ENCODE measurements at places on chromosomes 7 and 10.

- DNase-seq = no peak
Observed at GRCh38 chr7:27774717-27775328, 34.9 kb downstream of the TAX1BP1 start.

GRCh38 chr10:1536341-1536740 lies 201.0 kb downstream of the ADARB2 start:
- no peak for DNase-seq

DNA sequence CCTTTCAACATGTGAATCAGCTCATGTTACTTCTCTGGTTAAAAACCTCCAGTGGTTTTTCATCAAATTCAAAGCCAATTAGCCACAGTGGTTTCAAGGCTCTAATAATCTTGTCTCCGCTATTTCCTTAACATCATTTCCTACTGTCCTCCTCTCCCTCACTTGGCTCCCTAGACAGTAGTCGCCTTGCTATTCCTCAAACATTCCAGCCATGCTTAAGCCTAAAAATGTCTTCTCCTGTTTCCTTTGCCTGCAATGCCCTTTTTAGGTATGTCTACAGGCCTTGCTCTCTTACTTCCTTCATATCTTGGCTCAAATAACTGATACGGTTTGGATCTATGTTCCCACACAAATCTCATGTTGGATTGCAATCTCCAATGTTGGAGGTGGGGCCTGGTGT lies 779.4 kb upstream of the LRRN3 start:
- DNase-seq = no peak

GRCh38 chr7:9149499-9150082 lies 716.2 kb downstream of the NXPH1 start:
- no peak for DNase-seq

- no peak for DNase-seq
Observed at GRCh38 chr7:121196286-121196685, 132.5 kb upstream of the WNT16 start.

DNA sequence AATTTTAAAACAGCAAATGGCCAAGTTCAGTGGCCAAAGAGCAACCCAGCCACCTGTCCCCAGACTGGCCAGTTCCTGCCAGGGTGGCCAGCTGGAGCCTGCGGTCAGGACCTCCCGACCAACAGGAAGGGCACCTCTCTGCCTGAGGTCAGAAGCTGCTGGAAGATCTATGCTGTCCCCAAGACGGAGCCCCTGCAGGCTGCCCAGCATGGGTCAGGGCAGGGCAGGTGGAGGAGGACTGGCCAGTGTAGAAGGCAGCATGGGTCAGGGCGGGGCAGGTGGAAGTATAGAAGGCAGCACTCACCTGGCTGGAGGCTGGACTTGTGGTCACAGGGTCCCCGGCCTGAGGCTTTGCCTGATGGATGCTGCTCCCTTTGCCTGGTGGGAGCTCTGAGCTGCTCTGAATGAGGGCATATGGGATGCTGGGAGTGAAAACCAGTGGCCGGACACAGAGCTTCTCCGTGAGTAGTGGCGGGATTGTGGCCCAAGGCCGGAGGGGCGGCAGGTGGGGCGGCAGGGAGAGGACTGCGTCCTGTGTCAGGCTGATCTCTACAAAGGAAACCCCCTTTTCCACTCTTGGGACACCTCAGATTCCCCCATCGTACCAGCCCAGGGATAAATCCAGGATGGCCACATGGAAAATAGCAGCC lies 229.2 kb downstream of the TCERG1L start:
- no peak for DNase-seq

GRCh38 chr7:85011127-85011526 lies 175.7 kb downstream of the SEMA3D start:
- no peak for DNase-seq

DNA sequence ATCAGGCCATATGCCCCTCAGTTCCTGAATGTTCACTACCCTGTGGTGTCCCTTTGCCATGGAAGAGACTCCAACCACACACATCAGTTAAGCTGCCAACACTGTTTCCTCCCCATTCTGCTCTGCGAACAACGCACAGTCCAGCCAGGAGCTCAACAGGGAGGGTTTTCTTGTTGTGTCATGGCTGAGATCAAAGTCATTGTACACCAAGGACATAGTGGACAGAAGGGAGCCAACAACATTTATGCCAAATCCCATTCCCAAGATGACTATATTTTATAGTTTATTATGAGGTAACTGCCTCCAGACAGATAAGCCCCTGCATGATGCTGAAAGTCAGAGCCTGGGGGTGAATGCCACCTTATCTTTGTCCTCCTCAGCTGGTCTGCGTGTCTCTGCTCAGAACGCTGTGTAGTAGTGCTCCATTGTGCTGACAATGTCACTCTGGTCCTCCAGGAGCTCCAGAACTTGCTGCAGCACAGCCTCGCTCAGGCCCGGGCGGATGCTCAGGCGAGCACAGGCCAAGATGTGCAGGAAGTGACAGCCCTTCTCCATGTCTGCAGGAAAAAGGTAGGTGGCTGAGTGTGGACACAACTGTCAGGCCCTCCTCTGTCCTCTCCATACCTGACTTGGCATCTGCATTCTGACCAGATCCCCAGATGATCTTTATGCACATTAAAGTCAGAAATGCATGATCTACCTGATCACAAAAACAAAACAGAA lies 27.1 kb upstream of the SH3PXD2A start:
- DNase-seq = no peak

DNA sequence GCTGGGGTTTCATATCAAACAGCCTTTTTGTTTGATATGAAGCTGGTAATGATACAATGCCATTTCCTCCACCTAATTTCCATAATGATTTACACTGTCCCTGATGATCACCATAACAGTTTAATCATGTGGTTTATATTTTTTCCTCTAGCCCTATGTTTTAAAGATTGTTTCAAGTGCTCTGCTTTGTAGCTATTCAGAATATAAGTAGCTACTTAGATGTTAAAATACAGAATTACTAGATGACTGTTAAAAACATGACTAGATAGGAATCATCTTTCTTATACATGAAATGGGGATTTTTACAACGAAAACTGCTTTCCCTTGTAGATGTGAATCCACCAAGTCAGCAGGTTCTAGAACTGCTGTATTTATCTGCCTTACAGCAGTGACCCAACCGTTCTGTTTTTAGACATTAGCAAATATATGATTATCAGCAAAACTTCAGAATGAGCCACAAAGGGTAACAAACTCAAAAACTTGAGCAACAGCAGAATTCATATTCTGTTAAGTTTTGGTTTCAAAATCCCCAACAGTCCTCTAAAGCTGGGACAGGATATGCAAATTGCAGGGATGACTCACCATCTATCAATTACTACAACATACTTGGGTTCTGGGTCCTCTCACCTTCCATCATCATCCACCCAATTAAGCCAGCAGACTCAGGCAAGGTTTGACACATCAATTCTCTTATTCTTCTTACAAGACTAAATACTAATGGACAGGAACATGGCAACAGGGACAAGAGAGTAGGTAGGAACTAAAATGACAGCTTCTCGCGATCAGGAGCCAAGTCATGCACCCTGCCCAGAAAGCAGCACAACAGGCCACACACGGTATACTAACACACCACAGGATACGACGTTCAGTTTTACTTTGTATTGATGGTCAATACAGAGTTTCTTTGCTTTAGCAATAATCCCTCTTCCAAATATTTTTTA lies 83.9 kb downstream of the PIP4K2A start:
- no peak for DNase-seq

DNA sequence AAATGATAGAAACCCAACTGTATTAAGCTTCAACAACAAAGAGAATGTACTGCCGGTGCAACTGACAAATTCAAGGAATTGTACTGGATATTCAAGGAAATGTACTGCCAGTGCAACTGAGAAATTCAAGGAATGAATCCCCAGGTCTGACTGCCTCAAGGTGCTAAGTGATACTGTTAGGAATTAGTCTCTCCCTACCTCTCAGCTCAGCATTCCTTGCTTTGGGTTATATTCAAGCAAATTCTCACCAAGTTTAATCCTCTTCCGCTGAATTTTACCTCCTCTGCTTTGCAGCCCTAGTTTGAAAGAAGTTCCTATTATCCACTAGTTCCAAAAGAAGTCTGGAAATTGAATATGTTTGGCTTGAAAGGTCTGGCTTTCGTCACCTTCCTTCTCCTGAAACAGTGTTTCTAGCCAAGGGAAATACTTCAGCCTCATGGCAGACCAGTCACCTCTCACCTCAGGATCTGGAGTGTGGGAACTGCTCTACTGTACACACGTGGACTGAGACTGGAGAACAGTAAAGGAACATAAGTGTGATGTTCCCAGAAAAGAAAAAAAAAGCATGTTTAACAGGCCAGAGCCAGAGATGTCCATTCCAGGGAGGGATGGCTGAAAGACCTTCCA lies 60.4 kb downstream of the SORCS1 start:
- DNase-seq = no peak

GRCh38 chr7:124155432-124156022 lies 122.7 kb upstream of the TMEM229A start:
- DNase-seq = no peak

DNA sequence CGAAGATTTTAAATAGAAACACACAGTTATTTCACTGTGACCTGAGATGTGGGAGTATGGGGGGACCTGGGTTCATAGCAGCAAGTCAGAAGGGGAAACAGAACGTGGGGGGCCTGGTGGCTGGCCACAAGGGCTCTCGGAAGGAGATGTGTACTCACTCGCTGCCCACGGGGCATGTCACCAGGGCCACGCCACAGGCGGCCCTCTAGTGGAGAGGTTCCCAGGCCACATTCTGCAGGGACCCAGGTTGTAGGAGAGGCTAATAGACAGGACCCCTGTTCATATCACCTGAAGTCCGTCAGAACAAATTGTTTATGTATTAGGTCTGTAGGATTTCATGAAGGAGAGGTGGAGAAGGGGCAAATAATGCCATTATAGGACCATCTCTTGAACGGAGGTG lies 25.1 kb upstream of the SVOPL start:
- DNase-seq = no peak

DNA sequence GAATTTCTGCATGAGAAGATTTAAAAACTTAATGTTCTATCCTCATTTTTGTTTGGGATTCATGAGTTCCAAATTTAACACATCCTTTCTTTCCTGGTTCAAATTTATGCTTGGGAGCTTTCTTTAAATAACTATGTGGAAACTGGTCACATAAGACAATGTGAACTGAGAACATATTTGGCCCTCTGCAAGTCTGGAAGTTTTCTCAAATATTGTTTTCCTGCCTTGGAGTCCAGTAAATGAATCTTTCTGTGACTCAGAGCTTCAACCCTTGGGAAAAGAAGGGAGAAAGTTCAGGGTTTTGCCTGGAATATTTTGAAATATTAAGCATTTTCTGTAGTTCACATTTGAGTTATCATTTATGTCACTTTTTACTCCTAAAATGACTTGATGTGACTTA lies 559.0 kb upstream of the NRP1 start:
- no peak for DNase-seq

GRCh38 chr10:80471001-80471400 lies 16.9 kb downstream of the TSPAN14 start:
- no peak for DNase-seq

DNA sequence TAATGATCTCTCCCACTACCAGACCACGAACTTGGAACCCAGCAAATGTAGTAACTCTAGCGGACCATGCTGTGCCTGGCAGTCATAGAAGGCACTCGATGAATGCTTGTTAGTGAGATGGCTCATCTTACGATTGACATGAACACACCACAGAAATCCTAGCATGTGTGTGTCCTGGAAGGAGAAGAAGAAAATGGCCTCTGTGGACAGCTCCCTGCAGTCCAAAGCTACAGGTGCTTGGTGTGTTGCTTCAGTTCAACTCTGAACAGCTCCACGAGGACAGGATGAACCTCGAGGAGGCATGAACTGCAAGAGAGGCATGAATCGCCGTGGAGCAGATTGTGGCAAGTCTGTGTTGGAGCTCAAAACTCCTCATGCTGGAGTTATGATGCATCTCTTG lies 93.5 kb downstream of the KLF6 start:
- no peak for DNase-seq

DNA sequence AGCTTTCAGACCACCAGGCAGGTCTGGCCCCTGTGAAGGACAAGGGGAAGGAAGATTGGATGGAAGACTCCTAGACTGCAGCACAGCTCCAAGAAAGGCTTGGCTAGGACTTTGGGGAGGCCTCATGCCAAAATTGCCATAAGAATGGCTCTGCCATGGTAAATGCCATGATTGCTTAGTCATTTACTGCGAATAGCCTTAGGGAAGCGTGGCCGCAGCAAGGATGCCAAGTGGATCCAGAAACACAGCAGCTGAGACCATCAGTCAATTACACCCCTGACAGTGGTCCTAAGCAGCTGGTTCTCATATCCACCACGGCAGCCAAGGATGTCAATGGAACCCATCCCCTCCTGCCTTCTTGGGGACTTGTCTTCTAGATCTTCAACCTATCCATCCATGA lies 88.2 kb upstream of the AUTS2 start:
- DNase-seq = no peak

DNA sequence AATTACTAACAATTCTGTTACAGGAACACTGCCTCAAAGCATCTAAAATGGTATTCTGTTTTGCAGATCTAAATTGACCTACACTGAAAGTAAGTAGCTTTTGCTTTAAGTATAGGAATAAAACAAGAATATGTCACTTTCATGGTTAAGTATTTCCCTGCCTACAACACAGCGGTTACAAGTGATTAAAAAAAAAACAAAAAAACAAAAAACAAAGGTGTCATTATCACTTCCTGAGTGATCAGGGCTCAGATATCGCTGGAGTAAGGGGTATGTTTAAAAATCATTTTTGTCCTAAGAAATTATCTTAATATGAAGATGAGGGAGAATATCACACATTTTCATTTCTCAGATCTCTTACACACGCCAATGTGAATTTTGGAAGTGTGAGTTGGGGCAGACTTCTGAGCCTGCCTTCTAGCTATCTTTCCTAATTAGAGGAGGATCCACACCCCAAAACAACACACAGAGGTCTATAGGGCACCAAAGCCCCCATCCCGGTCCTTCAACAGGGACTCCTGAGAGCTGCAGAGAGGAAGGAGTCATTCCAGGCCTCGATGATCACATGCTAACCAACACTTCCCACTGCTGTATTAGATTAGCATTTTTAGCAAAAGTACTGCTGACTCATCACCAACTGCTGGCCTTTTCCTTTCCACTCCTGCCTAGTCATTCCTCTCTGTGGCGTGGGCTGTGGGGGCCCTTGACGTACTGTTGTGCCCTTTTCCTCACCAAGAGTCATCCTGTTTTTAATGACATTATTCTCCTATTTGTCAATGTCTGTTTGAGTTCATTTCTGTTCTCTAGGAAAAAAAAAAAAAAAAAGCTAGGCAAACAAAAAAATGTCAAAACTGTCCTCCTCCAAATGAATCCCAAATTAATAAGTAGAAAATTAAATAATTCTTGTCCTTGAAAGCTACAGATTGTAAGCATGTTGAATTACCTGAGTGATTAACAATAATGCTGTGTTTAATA lies 31.2 kb downstream of the PRTFDC1 start:
- peak; percentile 1 for DNase-seq

- no peak for DNase-seq
Observed at GRCh38 chr10:68303849-68304412, 27.9 kb upstream of the HNRNPH3 start.

- no peak for DNase-seq
Observed at GRCh38 chr7:128831994-128832879, 2.0 kb downstream of the FLNC start.

GRCh38 chr7:17855202-17855601 lies 85.1 kb downstream of the SNX13 start:
- DNase-seq = no peak

GRCh38 chr10:109892931-109893330 lies 30.4 kb downstream of the XPNPEP1 start:
- no peak for DNase-seq

All from esophagus squamous epithelium (tissue), 5 donors.